Astrocyte of the cerebellum (primary cell): ENCODE measurements at places on chromosomes 1 and 21.

GRCh38 chr21:19899645-19900044, 1098.6 kb upstream of the NCAM2 start:
- DNase-seq: no peak

GRCh38 chr1:156725683-156726280, 2.5 kb upstream of the METTL25B start:
- DNase-seq: peak; percentile 85

DNA sequence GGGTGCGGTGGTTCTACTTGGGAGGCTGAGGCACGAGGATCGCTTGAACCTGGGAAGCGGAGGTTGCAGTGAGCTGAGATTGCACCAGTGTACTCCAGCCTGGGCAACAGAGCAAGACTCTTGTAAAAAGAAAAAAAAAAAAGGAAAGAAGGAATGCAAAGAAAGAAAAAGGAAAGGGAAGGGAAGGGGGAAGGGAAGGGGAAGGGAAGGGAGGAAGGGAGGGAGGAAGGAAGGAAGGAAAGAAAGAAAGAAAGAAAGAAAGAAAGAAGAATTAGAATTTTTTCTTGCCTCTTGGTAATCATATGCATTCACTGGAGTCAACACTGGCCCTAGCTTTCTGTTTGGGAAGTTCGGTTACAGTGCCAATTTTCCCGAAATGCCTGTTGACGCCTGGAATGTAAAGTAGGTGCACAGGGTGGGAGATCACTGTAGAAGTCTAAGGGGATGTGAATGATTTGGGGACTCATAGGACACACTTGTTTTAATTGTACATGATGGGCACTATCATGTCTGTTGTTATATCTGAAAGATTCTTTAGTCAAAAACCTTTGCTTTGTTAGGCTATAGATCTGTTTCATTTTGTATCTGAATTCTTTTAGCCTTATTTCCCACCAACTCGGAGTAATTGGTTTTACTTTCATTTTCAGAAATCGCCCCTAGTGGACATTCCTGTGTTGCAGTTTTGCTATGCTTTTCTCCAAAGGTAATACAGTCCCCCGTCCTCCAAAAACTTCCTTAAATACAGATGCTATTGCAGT, 59.8 kb upstream of the MORC3 start:
- DNase-seq: peak; percentile 72

DNA sequence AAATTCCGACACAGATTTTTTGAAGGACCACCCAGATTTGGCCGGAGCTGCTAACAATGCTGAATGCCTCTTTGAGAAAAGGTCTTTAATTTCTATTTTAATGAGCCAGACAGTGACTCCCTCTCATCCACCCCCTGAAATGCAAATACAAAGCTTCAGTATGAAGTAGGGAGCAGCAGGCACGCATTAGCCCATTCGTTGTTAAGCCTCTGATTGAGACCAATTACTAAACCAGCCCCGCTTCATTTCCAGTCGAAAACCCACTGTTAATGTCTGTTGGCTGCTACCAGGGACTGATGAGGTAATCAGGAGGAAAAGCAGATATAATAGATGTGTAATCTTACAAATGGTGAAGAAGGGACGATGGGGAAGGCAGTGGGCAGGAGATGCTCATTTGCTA, 4.8 kb upstream of the C8A start:
- DNase-seq: no peak

GRCh38 chr21:39184050-39184980, 1.1 kb upstream of the PSMG1 start:
- no peak for DNase-seq

- no peak for DNase-seq
Observed at GRCh38 chr1:173887627-173888026, 19.4 kb downstream of the ZBTB37 start.

GRCh38 chr21:23541571-23541970, 2065.7 kb downstream of the MRPL39 start:
- no peak for DNase-seq

GRCh38 chr1:231162297-231162969, 575 bp downstream of the TRIM67 start:
- DNase-seq: no peak

GRCh38 chr1:209710093-209710492, 5.4 kb downstream of the HSD11B1 start:
- DNase-seq: no peak

DNA sequence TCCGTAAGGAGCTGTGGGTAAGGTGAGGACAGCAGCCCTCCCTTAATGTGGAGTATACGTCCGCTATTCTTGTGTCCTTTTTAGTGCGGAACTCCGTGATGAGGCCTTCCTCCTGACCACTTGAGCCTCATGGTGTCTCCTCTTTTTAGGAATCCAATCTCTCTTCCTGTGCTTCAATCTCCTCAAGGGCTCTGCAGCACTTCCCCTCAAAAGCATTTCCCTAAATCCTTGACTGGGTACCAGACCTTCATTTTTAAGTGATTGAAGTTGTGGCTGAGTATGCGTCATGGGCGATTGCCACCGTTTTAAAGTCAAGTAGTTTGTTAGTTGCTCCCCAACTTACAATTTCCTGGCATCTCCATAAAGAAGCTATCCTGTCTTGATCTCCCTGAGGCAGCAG, 62.8 kb downstream of the SAMSN1 start:
- no peak for DNase-seq

DNA sequence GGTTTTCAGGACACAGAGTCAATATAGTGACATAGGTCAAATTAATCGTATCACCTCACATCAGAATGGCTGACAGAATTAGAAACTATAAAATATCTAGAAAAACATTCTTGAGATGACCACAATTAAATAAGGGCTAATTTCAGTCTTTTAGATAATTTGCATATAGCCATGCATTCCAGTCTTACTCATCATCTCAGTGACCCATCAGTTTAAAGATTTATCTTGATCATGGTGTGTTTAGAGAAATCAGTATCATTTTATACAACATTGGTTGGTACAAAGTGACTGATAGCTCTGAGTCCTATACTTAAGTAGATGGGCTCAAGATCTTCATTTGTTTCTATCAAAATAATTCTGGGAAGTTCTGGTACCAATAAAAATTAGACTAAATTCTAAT, 262.3 kb upstream of the SNX7 start:
- no peak for DNase-seq

DNA sequence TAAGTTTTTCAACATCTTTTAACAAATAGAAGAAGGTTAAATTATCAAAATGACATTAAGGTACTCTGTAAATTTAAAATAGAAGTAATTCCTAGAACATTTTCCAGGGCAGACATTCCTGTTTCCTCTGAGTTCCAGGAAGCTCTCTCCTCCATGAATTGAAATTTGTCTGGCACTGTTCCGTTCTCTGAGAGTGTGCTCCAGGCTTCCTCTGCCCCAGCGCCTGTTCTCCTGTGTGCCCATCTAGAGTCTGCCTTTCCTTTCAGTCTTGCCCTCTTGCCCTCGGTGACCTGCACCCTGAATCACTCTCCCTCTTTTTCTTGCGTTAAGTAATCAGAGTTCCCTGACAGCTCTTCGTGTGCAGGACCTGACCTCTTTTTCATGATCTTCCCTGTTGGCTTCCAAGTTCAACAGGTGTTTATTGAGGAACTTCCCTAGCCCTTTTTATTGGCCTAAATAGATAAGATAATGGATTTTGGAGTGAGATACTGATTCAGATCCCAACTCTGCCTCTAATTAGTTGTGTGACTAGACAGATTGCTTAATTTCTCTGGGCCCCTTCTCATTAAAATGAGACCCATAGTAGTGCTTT, 77.1 kb downstream of the MTR start:
- DNase-seq: no peak

GRCh38 chr1:84450910-84451309, 28.2 kb upstream of the RPF1 start:
- DNase-seq: no peak

GRCh38 chr1:100361511-100362089, 9.3 kb downstream of the CDC14A start:
- DNase-seq: no peak

DNA sequence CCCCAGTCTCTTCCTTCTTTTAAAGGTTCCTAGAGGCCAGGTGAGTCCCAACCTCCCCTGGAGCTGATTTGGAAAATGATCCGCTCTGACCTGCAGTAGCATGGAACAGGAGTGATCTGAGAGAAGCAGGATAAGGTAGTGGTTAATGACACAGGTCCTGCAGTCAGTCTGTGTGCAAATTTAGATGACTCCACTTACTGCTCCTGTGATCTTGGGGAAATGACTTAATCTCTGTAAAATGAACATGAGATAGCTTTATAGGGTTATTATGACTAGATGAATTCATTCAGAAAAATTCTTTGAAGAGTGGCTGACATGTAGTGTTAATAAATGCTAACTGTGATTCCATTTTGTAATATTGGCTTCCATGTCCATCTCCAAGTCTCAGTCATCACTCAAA, 374.9 kb upstream of the CAMK1G start:
- no peak for DNase-seq

DNA sequence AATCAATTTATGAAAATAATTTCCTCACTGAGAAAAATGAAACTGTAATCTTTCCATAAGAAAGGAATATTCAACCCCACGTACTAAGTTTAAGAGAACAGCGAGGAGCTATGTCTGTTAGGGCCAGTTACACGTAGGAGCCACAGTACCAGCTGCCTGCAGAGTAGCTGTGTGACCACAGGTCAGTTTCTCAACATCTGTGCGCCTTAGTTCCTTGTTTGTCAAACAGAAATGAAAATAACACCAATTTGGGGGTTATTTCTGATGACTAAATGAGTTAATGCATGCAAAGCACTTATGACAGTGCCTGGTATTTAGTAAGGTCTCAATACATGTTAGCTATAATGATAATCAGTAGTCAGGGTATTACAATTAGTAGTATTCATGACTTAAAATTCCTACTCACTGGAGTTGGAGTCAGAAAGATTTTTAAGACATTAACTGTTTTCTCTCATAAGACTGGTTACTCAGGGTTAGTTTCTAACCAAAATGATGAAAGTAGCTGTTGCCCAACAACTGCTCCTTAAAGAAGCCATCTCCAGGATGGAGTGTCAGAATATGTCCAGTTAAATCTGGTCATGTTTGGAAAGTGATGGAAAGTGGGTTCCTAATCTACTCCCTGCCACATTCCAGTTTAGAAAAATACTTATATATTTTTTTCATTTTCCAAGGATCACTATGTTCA, 85.8 kb upstream of the ZNF648 start:
- no peak for DNase-seq

DNA sequence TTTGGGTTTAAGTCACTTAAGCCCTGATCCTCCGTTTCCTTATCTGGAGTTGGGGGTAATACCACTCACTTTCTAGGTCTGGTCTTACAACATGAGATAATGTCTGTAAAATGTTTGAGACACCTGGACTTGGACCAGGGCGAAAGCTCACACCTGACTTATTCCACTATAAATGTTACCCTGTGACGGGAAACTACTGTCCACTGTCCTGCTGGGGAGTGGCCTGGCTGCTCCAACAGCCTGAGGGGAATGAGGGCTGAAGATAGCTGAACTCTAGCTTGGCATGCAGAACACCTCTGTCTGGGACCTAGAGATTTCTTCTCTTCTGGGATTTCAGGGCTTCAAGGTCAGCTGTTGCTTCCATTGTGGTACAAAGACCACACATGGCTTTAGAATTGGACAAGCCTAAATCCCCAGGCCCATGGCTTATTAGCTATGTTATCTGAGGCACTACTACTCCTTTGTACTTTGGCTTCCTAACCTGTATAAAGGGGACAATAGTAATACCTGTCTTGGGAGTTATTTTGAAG, 9.5 kb upstream of the A3GALT2 start:
- no peak for DNase-seq

DNA sequence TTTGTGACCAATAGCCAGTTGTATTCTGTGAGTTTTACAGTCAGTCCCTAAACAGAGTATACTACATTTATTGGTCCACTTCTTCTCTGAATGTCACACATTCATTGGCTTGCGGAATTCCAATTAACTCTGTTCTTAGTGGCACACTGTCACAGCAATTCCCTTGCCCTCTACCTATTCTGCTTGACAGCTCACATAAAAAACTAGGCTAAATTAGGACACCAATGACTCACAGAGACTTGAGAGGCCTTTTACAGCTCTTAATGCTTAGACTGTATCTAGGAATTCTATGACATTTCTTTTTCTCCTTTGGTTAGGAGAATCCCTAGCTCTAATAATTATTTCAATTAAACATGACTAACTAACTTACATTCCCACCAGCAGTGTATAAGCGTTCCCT, 104.1 kb downstream of the NEGR1 start:
- no peak for DNase-seq

- DNase-seq: no peak
Observed at GRCh38 chr1:186059752-186060151, 315.3 kb downstream of the TPR start.
